Ovary (tissue), 10 donors: ENCODE measurements at places on chromosomes 3 and 15. TPM values are rescaled to one million over a fixed set of nuclear protein-coding genes. Genes with fewer than 3 reads are reported as not detected.
A peak's percentile ranks its signal among the peaks of the same experiment; 100 is the strongest.

DNA sequence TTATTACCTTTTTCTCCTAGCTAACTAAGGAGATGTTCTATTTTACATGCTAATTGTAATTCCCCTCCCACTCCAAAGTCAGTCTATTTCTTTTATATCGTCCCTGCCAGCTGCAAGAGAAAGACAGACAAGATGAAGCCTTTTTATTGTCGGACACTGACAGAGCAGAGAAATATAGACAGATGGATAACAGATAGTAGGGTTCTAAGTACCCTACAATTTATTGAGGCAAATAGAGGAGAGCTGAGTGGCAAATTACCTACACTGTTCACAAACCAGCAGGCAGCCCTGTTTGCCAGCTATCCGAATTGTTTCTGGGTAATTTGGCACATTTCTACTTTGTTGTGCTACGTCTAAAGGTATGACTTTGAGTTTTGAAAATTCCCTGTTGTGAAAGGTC lies 392.3 kb upstream of the ZNF717 start:
- DNase-seq, result no peak

DNA sequence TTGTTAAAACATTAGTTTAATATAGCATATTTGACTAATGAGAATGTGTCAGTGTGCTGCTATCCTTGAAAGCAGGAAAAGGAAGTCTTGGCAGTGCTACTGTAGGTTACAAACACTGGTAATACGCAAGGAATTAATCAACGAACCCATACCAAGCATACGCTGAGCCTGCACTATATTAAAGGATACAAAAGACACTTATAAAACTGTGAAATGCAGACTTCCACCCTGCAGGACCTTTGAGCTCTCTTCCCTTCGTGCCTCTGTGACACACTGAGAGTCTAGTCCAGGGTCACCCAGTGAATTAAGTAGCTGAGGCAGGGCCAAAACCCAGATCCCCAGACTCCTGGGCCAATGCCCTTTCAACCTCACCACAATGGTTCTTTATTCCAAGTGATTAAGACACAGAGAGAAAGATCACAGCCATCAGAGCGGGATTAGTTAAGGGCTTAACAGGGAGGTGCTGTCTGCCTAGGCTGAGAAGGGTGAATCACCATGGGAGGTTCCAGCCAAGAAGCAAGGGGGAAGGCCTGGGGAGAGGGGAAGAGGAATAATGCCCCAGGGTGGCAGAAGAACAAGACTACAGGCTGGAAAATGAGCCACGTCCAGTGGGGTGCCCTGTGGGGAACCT lies 6.8 kb downstream of the ANXA2 start:
- no peak for DNase-seq

DNA sequence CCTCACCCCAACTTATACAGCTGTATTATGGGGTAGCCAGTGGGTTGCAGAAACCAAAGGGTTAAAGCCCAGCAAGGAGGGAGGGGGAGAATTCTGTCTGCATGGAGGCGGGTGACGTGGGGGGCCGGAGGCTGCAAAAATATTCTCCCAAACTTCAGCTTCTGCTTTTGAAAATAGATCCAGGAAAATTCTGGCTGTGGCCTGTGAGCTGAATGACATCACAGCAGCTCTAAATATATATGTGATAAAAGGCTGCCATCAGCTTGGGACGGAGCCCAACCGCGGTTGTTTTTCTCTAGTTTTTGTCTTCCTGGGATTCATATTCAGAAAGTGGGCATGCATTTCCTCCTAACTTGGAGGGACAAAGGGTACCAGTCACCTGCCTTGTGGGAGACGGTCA lies 27.6 kb downstream of the MAPKAPK3 start:
- DNase-seq, result no peak

GRCh38 chr15:70241561-70242320 lies 144.0 kb upstream of the TLE3 start:
- peak; percentile 7 for DNase-seq

DNA sequence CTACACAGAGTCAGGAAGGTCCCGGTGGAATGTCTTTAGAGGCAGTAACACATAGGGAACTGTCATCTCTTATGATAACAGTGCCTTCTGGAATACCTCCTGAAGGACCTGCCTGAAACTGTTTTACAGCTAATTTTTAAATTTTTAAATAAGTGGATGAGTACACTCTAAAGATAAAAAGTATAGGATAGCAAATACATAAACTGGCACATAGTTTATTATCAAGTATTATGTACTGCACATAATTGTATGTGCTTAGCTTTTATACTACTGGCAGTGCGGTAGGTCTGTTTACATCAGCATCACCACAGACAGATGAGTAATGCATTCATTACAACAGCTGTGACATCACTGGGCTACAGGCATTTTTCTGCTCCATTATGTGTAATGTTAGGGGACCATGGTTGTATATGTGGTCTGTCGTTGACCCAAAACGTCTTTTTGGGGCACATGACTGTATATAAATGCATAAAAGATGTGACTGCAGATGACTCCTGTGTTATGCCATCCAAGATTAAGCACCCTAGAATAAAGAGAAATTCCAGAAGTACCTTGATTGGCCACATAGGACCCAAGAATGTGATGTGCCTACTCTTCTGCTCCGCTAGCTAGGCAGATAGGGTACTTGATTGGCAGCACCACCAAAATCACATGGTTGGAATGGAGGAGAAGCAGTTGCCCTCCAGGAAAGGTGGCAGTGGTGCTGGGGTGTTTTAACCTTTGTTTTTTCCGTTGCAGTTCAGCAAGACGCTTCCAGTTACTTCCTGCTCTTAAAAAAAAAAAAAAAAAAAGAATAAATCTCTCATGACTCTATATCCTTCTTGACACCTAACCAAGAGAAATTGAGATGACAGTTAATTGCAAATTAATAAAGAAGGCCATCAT lies 3.3 kb downstream of the VPS8 start:
- DNase-seq, result no peak

DNA sequence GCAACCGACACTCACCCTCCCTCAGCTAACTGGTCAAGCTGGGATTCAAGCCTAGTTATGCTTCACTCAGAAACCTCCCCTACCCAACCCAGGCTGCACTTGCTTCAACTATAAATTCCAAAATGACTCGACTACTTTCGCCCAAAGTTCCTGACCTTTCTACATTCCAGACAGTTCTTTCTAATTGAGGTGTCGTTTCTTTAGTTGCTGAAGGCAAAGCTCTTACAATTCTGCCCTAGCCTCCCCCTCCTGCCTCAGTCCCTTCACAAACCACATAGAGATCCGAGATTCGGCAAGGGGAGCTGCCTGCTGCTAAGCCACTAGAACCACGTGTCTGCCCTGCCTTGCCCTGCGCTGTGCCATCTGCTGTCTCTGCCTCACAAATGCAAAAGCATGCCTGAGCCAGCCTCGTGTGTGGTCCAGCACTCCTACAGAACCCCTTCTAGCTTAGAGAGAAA lies 74.7 kb upstream of the SH3GL3 start:
- no peak for DNase-seq

DNA sequence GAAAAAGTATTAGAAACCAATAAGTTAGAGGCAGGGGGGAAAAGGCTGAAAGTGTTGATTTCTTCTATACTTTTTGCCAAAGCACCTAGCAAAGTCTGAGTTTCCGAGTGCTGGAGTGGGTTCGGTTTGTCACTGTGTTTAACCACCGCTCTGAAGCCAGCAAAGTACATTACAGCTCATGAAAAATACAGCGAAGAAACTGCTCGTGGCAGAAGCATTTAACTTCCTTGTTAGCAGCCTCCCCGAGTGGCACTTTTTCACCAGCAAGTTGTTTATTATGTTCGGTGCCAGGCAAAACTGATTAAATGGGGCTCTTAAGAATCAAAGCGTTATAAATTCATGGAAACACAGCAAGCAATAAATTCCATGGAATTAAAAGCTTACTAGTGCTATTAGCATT lies 313.6 kb downstream of the FOXP1 start:
- no peak for DNase-seq

GRCh38 chr3:23832523-23832922 lies 26.8 kb downstream of the UBE2E1 start:
- no peak for DNase-seq

DNA sequence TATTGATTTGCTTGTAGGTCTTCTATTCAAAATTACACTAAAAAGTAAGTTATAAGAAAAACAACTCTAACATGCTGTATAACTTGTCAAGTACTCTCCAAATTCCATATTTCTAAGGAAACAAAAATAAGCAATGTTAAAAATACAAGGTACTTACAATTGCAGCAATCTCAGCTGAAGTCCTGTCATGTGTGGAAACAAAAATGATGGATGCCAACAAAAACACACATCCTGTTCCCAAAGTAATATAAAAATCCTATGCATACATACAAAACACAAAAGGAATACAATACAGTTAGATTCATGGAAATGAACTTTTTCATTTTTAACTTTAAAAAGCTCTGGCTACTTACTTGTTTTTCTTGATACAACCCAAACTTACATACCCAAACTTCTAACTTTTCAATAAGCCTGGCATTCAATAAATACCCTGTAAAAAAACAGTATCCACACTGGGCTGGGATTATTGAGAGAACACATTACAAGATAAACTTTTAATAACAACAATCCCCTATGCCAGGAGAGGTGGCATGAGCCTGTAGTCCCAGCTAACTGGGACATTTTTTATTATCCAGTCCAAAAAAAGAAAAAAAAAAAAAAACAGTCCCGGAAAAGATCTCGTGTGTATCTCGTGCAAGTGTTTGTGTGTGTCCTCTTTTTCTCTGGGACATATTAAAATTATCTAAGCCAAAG lies 14.7 kb downstream of the CMTM6 start:
- no peak for DNase-seq

- DNase-seq, result no peak
These were observed 30.0 kb downstream of the SLC6A11 start for GRCh38 chr3:10845839-10846656.

GRCh38 chr3:185813691-185814215 lies 11.1 kb downstream of the IGF2BP2 start:
- DNase-seq, result no peak

DNA sequence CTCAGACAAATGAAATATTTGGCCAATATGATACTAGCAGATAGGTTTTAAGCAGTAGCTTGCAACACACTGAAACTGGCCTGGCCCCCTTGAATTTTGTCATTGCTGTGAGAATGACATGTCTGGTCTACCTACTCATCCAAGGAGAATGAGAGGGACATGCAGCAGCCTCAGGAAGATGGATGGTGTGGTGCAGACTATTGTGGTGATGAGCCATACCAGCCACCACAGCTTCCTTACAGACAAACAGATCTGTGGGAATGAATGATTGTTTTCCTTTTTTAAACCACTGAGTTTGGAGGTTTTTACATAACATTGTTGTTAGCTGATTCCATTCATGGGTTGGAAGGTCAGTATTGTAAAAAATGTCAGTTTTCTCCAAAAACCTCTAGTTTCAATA lies 133.7 kb upstream of the POU1F1 start:
- no peak for DNase-seq

GRCh38 chr3:140094487-140094886 lies 159.5 kb downstream of the CLSTN2 start:
- DNase-seq, result no peak

GRCh38 chr15:72312605-72313447 lies 7.1 kb downstream of the CELF6 start:
- peak; percentile 37 for DNase-seq

DNA sequence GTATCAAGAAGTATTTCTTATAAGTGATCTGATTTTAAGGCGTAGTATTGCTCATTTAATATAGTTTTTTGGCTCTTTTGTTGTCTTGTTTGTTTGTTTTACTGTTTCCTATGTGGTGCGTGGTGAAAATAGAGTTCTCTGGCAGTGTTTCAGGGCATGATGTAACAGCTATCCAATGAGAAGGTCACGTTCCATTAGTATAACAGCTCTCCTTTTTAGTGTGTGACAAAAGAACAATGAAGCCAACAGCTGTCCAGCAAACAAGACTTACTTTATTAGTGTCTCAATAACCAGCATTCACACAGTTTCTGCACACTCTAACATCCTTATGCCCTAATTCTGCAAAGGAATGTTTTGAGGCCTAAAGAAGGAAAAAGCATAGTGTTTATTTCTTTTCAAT lies 127.9 kb downstream of the SLC25A26 start:
- no peak for DNase-seq

DNA sequence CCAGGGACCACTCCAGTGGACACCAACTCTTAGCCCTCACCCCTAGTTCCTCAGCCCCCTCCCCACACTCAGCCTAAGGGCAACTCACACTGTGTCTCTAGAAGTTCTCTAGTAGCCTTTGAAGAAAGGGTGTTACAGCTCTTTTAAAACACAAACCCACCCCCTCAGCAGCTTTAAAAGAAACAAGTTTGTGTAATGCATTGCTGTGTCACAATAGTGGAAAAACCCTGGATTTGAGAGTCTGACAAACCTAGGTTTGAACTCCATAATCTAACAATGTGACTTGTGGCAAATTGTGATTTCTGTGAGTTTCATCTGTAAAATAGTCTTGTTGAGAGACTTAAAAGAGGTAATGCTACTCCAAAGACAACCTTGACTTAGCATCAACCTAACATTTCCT lies 54.0 kb downstream of the PLCH1 start:
- DNase-seq, result no peak

GRCh38 chr3:145776782-145777408 lies 384.1 kb downstream of the PLOD2 start:
- no peak for DNase-seq

DNA sequence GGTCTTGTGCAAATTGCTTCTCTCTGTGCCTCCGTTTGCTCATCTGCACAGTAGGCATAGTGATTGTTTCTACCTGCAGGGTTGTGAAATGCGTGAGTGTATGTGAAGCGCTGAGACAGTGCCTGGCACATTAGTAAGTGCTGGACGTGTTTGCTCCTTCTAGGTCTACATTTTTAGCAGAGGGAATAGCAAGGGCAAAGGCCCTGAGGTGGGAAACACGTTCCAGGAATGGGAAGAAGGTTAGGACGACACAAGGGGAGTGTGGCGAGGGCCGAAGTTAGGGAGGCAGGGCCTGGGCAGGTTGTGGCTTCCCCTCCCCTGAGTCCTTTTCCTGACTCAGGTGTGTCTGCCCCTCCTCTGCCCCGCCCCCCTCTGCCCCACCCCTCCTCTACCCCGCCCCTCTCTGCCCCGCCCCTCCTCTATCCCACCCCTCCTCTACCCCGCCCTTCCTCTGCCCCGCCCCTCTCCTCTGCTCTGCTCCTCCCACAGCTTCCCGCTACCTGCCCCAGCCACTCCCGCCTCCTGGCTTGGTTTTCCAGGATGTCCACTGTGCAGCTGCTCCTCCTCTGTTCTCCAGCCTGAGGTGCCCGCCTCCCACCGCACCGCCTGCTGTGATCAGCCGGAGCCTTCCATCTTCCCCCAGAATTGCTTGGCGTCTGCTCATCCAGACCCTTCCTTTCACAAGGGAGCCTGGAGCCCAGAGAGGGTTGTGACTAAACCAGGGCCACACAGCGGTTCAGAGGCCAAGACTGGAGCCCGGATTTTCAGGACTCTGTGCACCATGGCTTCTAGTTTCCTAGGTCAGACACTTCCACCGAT lies 31.1 kb upstream of the SMAD6 start:
- no peak for DNase-seq

The CCR9 gene
- polyA plus RNA-seq, result 0.05 TPM

The LXN gene
- polyA plus RNA-seq, result 38.4 TPM

The BCHE gene
- polyA plus RNA-seq, result 23.1 TPM

The POPDC2 gene
- 3.0 TPM for polyA plus RNA-seq

The SCAANT1 gene
- not detected for polyA plus RNA-seq

The C3orf70 gene
- polyA plus RNA-seq, result 3.5 TPM

The HRH1 gene
- polyA plus RNA-seq, result 13.0 TPM
